A172 (cell line): ENCODE measurements at places on chromosomes 2 and 18.

DNA sequence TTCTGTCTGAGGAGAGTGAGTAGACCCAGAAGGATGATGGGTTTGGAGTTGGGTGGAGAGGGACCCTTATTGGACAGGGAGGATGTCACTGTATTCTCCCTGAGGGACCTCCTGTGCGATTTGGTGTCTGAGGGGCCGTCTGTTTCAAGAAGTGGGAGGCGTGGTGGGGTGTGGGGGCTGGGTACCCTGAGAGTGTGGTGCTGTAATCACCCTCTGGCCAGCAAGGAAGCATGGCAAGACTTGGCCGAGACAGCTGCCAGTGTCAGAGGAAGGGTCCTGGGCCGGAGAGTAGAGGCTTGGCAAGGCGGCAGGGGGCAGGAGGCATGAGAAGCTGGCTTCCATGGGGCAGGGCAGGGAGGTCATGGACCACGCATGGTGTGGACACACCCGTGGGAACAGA is 43.1 kb downstream of the CTIF start:
- no peak for DNase-seq

GRCh38 chr2:170588729-170589128 is 126.4 kb upstream of the SP5 start:
- no peak for DNase-seq

DNA sequence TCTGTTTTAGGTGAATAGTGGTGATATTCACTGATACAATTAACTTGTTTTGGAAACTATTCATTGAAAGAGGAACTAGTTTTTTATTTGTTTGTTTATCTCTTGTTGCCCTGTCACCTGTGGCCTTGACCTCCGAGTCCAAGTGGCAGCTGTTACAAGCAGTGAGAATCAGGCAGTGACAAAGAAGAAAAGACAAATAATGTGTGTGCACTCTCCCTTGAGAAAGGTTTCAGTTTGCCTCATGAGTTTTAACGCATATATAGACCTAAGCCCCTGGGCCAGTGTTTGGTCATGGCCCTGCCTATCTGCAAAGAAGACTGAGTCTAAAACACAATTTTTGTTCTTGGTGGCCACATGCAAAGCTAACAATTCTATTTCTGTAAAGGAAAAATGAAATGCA is 15.3 kb downstream of the KYNU start:
- no peak for DNase-seq

DNA sequence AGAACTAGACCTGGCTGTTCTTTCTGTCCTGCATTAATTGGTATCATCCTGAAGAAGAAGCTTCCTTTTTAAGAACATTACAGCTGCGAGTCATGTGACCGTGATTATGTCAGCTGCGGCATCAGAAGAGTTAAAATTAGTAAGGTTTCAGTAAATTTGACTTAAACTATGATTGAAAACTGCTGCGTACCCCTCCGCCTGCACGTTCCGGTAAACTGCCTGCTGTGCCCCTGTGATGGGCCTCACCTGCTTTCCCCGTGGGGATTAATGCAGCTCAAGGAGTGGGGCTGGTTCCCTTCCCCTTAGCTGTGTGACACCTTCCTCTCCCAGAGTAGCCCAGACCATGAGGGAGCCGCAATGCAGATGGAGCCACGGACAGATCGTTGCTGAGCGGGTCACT is 36.1 kb upstream of the MYO3B start:
- DNase-seq = no peak

GRCh38 chr2:174750923-174751441 is 13.3 kb downstream of the CHRNA1 start:
- DNase-seq = no peak

- no peak for DNase-seq
These were observed 731.3 kb upstream of the RAB6C start for GRCh38 chr2:129248198-129248597.

DNA sequence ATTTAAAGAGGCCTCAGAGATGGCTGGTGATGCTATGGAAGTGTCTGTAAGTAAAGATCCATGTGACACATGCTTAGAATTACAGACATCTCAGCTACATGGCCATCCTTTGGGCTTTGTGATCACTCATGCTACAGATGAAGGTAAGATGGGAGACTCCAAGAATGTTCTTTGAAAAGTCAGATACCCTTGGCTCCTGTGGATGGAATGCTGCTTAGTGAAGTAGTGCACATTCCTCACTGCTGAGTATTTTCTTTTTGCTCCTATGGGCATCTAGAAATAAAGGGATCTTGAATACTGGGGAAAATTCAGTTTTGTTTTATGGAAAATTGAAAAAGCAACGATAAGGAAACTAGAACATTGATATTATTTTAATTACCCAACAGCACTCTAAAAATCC is 55.2 kb upstream of the REV1 start:
- DNase-seq = peak; percentile 13

DNA sequence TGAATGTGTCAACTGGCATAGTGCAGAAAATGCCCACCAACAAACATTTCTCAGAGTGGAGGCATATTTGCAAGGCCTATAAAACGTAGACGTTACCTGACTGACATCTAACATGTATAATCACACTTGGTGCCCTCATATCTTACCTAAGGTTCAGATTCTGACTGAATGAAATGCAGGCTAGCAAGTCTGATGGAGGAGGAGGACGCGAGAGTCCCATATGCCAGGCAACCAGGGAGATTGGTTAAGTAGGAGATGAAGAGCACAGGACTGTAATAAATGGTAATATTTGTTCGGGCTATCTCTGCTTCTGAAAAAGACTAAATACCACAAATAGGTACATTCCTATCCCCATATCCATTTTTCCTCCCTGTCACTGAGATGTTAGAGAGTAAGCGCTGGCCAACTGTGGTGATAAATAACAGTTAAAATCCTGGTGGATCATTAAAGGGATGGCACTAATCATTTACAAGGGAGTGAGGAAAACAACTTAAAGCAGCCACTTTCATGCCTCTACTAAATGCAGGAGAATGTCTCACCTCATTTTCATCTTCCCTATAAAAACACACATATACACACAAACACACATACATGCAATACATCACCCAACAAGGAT is 217.2 kb downstream of the TMEM163 start:
- DNase-seq = no peak

GRCh38 chr2:172969609-172970008 is 106.0 kb upstream of the MAP3K20 start:
- no peak for DNase-seq

DNA sequence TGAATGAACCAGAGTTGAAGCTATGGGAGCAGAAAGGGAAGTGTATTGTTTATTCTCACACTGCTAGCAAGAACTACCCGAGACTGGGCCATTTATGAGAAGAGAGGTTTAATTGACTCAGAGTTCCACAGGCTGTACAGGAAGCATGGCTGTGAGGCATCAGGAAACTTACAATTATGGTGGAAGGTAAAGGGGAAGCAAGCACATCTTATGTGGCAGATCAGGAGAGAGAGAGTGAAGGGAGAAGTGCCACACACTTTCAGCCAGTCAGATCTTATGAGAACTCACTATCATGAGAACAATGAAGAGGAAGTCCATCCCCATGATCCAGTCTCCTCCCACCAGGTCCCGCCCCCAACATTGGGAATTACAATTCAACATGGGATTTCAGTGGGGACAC is 383.2 kb upstream of the SLC14A2 start:
- no peak for DNase-seq

DNA sequence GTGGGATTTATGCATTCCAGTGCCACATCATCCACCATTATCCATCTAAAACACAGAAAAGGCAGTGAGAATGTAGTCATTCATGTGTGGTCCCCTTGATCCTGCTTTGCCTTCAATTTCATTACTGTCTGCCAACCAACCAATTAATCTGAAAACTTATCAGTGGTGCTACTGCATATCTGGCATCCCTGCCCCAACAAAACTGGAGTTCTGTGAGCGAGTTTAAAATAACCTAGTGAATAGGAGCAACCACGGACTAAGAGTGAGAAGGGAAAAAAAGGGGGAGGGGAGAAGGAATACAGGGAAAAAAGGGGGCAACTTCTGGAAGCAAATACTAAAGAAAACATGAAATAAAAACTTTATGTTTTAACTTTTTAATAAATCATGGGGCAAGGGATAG is 42.2 kb downstream of the SLC8A1 start:
- no peak for DNase-seq

GRCh38 chr2:239106314-239106908 is 258.5 kb downstream of the TWIST2 start:
- peak; percentile 80 for DNase-seq

DNA sequence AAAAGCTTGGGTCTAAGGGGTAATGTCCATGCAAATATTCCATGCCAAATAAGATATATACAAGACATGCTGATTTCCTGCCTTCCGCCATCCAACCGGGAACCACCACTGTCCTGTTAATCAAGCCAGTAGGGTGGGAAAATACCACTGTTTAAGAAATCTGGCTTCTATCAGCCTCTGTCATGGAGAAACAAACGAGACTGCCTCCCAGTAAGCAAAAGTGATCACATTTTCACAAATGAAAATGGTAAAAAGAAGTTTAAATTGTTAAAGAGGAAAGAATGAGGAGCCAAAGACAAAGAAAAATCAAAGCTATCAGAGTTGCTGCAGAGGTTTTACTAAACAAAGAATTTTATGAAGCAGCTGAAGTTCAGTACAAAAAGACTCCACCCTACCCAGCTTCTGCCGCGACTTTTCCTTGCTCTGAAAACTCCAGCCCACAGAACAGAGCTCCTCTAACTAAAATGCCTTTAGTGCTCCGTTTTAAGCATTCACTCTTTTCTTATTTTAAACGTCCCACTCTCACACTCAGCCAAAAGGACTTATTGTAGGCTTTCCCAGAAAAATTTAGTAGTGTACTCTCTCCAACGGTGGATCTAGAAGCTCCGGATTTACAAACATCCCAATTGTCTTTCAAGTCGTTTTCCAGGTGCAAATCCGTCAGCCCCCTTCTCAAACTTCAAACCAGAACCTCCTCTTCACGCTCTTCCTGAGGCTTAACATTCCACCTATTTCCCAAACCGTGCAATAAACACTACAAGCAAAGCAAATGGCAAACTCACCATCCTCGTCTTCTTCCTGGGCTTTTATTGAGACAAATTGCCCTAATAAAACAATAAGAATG is 613 bp downstream of the COL5A2 start:
- peak; percentile 68 for DNase-seq

- DNase-seq = no peak
These were observed 222.8 kb upstream of the TMEM200C start for GRCh38 chr18:6118080-6118479.

- no peak for DNase-seq
These were observed 4.0 kb upstream of the LDLRAD4 start for GRCh38 chr18:13214609-13215008.

DNA sequence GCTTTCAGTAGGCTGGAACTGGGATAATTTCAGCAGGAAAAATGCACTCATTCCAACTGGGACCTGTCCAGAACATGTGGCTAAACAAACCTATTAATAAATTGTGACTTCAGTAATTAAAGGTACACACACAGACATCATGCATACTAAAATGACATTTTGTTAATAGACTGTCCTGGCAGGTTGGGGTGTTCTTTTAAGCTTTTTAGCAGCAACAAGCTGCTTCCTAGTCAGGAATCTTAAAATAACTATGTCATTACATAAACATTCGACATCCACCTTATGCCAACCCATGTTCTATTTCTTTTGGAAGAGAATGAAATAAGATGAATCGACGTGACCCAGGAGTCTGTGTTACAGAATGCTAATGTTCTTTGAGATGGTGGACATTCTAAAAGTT is 435.7 kb downstream of the TXNL1 start:
- DNase-seq = no peak

GRCh38 chr2:86372133-86372532 is 34.7 kb upstream of the REEP1 start:
- DNase-seq = no peak

DNA sequence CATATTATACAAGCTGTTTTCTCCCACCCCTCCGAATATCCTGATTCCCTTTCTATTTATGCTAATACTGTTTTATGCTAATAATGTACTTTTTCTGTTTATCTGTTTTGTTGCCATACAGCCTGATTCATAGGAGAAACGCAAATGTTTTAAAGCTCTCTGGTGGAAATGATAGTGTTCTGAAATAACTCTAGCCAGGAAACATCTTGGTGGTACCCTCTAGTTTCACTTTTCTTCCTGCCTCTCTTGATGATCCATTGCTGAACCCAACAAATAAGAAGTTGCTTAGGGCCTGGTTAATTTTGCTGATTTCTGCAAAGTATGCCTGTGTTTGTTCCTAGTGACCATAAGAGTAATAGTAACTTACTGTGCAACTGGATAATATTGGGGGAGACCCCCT is 148.4 kb upstream of the KCTD1 start:
- no peak for DNase-seq

DNA sequence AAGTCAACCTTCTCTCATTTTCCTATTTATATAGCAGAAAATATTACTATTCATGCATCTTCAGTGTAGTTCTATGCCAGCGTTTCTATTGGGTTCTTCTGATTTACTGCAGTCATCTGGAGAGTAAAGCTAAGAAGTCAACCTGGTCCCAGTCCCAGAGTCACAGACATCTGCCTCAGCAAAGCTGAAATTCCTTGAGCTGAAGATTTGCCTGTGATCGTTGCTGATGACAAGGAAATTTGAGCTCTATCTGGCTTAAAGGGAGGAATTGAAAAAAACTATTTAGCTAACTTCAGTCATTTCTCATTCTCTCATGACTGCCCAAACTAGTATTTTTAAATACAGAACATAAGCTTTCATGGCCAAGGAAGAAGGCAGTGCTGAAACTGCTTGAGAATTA is 45.7 kb downstream of the RND3 start:
- no peak for DNase-seq

GRCh38 chr2:11701206-11701605 is 31.2 kb upstream of the NTSR2 start:
- no peak for DNase-seq

DNA sequence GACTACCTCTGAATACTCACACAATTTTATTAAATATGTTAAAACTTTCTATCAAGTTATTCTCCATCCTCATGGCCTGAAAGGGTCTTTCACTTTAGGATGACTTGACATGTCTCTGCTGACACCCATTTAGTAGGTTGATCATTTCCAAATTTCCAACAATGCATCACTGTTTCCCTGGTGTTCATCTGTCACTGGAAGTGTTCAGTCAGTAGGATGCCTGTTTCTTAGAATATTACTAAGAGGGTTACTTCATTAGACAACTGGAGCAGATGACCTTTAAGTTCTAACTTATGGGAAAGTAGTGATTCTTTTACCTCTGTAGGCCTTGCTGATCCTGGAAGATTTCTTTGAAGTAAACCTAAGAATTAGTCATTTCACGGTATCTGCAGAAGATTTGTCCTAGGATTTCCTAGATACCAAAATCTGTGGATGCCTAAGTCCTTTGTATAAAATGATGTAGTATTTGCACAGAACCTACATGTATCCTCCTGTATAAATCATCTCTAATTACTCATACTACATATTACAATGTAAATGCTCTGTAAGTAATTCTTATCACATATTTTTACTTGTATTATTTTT is 77.7 kb downstream of the MAP3K20 start:
- no peak for DNase-seq

DNA sequence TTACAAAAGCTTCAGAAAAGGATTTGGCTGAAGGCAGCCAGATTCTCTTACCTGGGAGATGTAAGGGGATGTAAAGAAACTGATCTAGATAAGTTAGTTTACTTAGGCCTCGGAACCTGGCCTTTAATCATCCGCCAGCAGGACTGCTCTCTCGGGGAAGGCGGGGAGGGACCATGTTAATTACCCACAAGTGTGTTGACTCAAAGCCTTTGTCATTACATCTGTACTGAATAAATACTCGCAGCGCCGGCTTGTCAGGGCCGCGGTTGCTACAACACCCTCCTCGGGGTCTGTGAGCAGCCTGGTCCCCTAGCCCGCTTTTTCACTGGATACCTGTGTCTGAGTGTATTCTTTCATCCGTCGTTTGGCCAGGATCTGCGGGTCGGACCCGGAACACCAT is 6.7 kb downstream of the CHMP3 start:
- no peak for DNase-seq
